ENCODE measurements at places on chromosomes 1 and 21.

- DNase-seq, result no peak
These were observed 2.4 kb downstream of the PTPN14 start for GRCh38 chr1:214548988-214549387.

DNA sequence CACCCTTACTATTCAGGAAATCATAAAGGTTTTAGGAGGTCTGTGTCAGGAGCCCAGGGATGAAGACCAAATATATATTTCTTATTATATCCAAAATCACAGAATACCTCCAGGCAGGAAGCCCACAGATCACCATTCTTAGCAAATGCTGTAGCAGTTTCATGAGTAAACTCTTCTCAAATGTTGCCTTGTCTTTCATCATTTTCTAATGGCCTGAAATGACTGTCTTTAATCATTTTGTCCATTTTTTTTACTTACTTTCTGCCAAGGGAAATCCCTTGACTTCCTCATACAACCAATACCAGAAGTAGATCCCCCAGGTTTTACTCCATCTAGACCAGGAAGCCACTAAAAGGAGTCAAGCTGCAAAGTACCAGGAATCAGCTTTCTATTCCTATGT is 32.4 kb downstream of the PSMG1 start:
- DNase-seq, result no peak

DNA sequence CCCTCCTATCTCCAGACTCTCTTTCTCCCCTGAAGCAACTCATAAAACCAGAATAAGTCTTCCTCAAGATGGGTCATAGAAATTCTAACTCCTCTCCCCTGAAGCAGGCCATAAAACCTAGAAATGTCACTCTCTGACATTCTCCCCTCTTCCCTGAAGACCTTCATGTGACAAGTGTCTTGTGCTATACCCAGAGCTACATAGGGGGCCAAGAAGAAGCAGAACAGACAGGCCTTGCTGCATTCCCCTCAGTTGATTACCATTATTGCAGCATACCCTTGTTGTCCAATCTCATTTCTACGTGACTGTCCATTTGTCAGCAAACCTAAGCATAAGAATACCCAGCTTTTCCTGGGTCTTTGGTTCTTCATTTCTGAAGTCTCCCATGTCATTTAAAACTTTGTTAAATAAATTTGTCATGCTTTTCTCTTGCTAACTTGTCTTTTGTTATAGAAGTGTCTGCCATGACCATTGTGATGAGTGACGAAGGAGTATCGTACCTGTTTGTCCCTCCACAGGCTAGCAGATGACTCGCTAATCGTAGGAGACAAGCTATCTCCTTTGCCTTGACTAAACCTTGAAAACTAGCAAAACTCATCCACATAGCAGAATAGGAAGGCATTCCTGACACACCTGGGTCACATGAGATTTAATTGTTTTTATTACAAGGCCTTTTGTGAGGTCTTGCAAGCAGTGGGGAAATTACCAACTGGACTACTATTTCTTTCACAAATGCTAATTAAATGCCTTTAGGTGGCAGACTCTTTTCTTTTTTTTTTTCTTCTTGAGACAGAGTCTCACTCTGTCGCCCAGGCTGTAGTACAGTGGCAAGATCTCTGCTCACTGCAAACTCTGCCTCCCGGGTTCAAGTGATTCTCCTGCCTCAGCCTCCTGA is 39.4 kb upstream of the ZNF326 start:
- DNase-seq, result no peak

- no peak for DNase-seq
These were observed 549.9 kb downstream of the PLPP3 start for GRCh38 chr1:56029319-56030003.

- no peak for DNase-seq
These were observed 173.4 kb upstream of the HMCN1 start for GRCh38 chr1:185560760-185561159.

- no peak for DNase-seq
These were observed 201.7 kb upstream of the AJAP1 start for GRCh38 chr1:4452701-4453100.

- DNase-seq, result no peak
These were observed 66.4 kb upstream of the GALNT2 start for GRCh38 chr1:230000493-230001184.

DNA sequence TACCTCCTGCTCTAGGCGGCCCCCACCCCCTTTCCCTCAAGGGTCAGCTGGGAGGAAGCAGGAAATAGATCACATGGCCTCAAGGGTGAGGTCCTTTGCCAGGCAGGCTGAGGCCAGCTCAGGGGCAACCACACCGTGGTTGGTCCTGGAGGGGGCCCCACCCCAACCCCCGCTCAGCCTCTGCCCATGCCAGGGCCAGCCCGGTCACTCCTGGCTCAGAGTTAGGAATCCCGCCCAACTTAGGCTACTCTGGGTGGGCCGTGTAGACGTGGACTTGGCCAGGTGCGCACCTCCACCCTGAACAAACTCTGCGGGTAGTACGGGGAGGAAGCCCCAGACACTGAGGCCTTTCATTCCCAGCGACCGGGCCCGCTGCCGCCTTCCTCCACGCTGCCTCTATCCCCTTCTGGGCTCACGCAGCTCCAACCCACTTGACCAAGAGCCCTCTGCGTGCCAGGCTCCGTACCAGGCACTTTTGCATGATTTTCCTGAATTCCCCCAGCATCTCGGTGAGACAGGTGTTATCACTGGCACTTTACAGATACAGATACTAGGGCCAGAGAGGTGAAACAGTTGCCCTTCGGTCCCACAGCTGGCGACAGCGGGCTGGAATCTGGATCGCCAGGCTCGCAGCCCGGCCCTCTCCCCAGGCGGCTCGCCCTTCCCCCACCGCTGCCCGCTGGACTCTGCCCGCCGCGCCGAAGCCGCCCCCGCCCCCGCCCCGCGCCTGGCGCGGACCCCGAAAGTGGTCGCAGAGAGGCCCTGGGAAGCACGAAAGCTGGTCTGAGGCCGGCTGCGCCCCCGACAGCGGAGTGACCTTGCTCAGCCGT is 769 bp downstream of the GALE start:
- DNase-seq, result peak; percentile 91

DNA sequence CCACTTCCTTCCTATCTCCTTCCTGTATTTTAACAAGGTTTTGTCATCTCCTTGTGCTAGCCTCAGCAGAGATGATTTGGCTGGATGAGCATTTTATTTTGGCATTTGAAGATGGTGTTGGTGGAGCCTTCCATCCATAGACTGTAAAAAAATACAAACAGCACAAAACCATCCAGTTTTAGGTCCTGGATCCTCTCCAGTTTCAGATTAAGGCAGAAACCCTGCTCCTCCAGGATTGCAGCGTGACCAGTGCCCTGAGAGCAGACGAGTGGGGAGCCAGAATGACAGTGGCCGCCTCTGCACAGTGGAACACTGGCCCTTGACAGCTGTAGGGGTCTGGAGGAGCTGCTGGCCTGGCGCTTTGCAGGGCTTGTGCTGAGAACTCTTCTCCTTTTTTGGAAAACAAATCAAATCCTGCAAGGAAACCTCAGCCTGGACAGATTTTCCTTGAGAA is 72.2 kb upstream of the GADD45A start:
- no peak for DNase-seq

- no peak for DNase-seq
These were observed 25.8 kb upstream of the LRRC8C start for GRCh38 chr1:89607156-89607555.

- no peak for DNase-seq
These were observed 33.0 kb downstream of the PDE4B start for GRCh38 chr1:65825741-65826140.

DNA sequence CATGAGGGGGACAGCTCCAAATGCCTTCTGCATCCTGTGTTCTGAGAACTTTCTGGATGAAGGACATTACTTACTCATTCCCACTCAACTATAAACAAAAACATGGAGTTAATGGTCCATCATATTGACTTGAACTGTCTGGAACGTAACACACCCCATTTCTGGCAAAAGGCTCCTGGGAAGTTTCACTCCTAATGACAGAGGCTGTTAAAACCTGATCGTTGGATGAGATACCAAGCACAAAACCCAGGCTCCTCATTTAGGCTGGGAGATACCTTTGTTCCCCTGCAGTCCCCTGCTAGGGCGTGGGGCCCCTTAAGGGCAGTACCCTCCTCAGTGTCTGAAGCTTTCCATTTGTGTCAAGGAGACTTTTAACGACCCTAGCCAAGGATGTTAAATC is 78.9 kb downstream of the RHOU start:
- no peak for DNase-seq

DNA sequence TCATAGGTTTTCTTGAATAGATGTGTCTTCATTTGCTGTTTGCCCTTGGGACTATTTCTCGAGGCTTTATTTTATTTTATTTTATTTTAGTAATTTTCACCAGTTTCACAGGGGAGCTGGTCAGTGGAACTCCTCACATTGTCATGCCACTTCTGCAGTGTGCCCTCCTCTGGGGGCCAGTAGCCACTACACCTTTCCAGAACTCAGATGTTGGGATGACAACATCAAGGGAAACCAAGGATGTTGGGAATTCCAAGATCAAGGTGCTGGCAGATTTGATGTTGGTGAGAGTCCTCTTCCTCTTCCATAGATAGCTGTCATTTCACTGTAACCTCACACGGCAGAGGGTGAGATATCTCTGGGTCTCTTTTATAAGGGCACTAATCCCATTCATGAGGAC is 35.5 kb downstream of the SLC26A9 start:
- no peak for DNase-seq

- DNase-seq, result no peak
These were observed 92.4 kb downstream of the EIF4G3 start for GRCh38 chr1:21084111-21084810.

GRCh38 chr1:43329995-43330751 is 7.4 kb upstream of the MPL start:
- DNase-seq, result no peak

GRCh38 chr1:230917284-230918135 is 49.2 kb upstream of the C1orf198 start:
- peak; percentile 66 for DNase-seq

GRCh38 chr1:15249081-15249480 is 2.1 kb downstream of the FHAD1 start:
- DNase-seq, result no peak
